Right cardiac atrium (tissue), 5 donors: ENCODE measurements at places on chromosomes 13 and 19. TPM values are rescaled to one million over a fixed set of nuclear protein-coding genes. Genes with fewer than 3 reads are reported as not detected.

Gene ATXN8OS
- total RNA-seq = not detected

Gene APLP1
- 18.0 TPM for total RNA-seq

Gene CHAF1A
- 5.4 TPM for total RNA-seq

Gene SLC25A42
- total RNA-seq = 18.7 TPM

Gene TMPRSS9
- total RNA-seq = not detected

Gene PROSER3
- 10.3 TPM for total RNA-seq

Gene GCDH
- 38.2 TPM for total RNA-seq

Gene CDC34
- total RNA-seq = 75.9 TPM

DNA sequence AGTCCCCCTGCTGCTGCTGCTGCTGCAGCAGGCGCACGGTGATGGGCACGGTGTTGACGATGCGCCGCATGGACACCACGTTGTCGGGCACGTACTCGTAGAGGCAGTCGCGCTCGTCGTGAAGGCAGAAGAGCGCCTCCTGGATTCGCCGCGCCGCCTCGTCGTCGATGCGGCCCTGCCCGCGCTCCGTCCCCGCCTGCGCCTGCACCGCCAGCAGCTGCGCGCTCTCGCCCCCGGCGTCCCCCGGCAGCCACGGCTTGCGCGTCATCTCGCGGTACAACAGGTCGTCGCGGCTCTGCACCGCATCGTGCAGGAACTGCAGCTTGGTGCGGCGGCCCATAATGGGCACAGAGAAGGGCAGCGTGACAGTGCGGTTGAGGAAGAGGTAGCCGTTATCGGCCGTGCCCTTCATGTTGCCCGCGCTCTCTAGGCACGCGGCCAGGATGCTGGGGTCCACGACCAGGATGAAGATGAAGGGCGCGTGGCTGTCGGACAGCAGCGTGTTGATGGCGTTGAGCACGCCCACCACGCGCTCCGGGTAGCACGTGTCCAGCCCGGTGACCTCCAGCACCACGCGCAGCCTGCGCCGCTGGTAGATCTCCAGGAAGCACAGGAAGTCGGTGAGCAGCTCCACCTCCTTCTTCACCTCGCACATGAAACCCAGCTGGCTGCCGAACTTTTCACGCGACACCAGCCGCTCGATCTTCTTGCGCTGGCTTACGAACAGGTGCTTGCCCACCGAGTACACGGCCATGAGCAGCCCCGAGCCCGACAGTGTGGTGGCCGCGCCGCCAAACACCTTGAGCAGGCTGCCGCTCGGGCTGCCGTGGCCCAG, 8.1 kb downstream of the NKPD1 start:
- peak; percentile 65 for DNase-seq

DNA sequence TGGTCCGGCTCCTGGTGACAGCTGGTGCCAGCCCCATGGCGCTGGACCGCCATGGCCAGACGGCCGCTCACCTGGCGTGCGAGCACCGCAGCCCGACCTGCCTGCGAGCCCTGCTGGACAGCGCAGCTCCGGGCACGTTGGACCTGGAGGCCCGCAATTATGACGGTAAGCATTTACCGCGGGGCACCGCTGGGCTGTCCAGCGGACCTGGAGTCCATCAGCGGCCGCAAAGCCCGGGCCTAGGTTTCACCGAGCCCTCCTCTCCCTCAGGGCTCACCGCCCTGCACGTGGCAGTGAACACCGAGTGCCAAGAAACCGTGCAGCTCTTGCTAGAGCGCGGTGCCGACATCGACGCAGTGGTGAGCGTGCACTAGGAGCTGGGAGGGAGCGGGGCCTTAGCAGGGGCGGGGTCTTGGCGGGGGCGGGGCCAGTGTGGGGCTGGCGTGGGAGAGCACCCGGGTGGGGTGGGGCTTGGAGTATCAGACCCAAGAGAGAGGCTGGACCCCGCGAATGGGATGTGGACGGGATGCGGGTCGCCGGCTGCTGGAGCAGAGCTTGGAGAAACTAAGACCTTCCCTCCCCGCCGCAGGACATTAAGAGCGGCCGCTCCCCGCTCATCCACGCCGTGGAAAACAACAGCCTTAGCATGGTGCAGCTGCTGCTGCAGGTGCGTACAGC, 8.7 kb downstream of the BCL3 start:
- peak; percentile 94 for DNase-seq

- DNase-seq = no peak
Observed at GRCh38 chr19:18607226-18608101, 865 bp upstream of the CRLF1 start.

GRCh38 chr13:75175575-75175974, 306.4 kb downstream of the TBC1D4 start:
- no peak for DNase-seq

GRCh38 chr13:34583181-34583580, 358.9 kb upstream of the NBEA start:
- no peak for DNase-seq

DNA sequence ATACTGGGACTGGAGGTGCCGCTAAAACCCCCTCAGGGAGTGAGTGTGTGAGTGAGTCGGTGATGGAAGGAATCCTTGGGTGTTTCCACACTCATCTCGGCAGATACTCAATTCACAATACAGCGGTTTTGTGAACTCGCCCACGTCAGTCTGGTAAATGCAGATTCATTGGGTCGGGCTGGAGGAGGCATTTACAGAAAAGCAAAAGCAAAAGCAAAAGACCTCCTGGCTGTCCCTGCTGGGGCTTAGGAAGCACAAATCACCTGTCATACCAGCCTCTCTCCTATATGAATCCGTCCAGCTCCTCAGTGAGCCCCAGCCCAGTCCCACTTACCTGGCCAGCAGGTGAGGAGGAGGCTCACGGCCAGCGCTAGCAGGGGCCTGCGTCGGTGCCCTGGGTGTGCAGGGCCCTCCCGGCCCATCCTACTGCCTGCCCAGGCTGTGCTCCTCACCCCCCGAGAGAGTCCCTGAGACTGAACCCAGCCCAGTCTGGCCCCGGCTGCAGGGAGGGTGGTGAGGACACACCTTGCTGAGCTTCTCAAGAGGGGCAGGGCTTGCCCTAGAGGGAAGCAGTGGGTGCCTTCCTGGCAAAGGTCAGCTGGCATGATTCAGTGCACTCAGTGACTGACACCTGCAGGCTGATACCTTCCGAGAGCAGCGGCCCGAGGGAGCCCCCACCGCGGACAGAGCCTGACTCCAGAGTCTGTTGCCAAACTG, at the start of gene MUC16:
MUC16 (minus strand) TSS at position 475 of the 717 bp plus-strand sequence.
- DNase-seq = no peak

GRCh38 chr13:73903561-73903960, 230.6 kb downstream of the KLF12 start:
- DNase-seq = no peak

DNA sequence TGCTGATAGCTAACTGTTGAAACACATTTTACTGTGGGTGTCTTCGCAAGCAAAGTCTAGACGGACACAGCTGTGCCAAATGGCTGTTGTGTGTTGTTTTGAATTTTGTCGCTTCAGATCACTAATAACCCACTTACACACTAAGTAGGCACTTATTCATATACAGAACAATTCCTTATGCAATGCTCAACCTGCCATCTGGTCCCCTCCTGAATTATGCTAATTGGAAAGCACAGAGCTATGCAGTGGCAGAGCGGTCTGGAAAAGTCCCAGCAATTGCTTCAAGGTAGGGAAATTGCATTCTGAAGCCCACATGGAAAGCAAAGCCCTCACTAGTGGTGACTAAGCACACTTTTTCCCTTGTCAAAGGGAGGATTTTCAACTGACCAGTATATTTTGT, 69.9 kb downstream of the C13orf42 start:
- no peak for DNase-seq
